ENCODE measurements at places on chromosomes 12 and 14.

GRCh38 chr12:18522806-18523205 lies 215.0 kb downstream of the PLCZ1 start:
- DNase-seq = no peak

DNA sequence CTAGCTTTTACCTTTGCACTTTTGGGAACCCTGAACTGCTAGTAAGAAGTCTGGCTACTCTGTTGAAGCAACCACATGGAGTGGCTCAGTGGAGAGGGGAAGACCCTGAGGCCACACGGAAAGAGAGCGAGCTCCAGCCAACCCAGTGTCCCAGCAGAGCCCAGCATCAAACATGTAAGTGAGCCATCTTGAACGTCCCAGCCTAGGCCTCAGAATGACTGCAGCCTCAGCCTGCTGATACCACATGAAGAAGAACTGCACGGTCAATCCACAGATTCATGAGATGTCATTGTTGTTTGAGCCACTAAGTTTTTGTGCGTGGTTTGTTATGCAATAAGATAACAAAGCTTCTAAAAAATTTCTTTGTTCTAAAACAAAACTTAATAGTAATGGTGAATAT lies 40.2 kb downstream of the TFCP2 start:
- DNase-seq = no peak

- no peak for DNase-seq
Measured at GRCh38 chr12:94185801-94186200, 37.4 kb downstream of the PLXNC1 start.

- DNase-seq = no peak
Measured at GRCh38 chr14:65833267-65833880, 420.8 kb downstream of the FUT8 start.

DNA sequence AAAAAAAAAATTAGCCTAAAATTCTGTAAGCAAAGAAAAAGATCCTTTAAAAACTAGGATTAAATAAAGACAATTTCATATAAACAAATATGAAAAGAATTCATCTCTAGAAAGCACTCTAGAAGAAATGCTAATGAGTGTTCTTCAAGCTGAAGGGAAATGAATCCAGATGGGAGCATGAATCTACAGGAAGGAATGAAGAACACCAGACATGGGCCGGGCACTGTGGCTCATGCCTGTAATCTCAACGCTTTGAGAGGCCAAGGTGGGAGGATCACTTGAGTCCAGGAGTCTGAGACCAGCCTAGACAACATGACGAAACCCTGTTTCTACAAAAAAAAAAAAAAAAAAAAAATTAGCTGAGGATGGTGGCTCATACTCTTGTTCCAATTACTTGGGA lies 297.2 kb downstream of the FBXL14 start:
- no peak for DNase-seq

GRCh38 chr14:72169521-72169920 lies 237.3 kb downstream of the RGS6 start:
- peak; percentile 11 for DNase-seq

DNA sequence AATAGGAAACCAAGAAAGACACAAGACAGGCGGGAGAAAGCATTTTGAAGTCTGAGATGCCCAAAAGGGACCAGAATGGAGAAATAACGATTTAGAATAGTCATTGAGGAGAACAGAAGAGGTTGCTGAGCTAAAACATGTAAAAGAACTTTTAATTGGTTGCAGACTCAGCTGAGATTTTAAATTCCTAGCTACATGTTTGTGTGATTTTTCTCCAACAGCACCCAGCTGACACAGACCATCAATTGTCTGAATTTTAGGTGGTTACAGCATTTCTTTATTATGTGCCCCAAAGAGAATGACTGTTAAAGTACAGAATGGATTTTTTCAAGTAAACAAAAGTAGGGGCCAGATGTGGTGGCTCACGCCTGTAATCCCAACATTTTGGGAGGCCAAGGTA lies 50.3 kb downstream of the BAZ1A start:
- DNase-seq = no peak

DNA sequence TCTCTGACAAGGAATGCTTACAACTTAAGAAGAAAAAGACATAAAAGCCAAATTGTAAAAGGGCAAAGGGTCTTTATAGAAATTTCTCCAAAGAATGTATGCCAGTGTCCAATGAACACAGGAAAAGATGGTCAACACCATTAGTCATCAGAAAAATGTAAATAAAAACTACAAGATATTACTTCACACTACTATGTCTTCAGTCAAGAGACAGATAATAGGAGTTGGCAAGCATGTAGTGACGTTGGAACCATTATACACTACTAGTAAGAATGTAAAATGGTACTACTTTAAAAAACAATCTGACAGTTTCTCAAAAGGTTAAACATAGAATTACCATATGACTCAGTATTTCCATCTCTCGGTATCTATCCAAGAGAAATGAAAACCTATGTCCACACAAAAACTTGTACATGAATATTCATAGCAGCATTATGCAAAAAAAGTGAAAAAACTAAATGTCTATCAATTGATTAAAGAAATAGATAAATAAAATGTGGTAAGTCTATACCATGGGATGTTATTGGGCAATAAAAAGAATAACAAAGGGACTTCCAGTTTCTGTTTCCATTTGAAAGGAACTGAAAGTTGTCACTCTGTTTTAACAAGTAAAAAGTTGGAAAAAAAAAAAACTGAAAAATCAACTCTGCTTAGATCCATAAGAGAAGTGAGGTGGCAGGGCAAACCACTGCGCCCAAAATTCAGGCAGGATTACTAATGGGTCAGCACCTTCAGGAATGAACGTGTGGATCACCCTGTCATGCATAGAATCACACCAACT lies 69.8 kb downstream of the ALG10B start:
- no peak for DNase-seq

GRCh38 chr14:20489093-20489994 lies 16.0 kb upstream of the RNASE10 start:
- DNase-seq = no peak

GRCh38 chr12:16166563-16167470 lies 110.7 kb downstream of the SLC15A5 start:
- DNase-seq = no peak

DNA sequence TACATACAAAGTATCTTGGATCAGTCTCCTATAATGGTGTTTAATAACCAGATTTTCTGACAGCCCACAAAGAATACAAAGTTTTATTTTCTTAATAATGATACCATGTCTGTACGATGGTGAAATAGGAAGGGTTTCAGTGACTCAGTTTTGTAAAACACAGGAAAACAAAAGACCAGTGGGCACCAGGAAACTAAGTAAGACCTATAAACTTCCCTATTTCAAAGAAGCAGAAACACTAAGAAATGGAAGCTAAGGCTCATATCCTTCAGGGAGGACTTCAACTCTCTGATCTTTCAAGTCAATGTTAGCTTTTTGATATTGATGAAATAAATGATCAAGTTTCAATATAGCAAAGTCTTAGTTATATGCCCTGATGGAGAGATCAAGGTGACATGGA lies 196.0 kb downstream of the DUSP6 start:
- no peak for DNase-seq

GRCh38 chr12:87518481-87518880 lies 510.7 kb downstream of the C12orf50 start:
- no peak for DNase-seq

GRCh38 chr14:105343194-105343593 lies 28.6 kb downstream of the PACS2 start:
- peak; percentile 31 for DNase-seq

DNA sequence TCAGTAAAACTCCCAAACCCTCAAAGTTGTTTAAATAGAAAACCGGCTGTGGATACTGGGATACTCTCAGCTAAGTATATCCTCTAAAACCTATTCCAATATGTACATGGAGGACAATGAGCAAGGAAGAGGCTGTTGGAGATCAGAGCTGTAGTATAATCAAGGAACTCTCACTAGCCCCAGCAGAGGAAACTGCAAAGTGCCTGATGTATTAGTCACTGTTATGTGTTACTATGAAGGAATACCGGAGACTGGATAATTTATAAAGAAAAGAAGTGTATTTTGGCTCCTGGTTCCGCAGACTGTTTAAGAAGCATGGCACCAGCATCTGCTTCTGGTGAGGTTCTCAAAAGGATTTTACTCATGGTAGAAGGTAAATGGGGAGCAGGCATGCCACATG lies 65.6 kb upstream of the RPL10L start:
- no peak for DNase-seq

GRCh38 chr12:98696036-98696646 lies 51.1 kb downstream of the APAF1 start:
- DNase-seq = no peak

DNA sequence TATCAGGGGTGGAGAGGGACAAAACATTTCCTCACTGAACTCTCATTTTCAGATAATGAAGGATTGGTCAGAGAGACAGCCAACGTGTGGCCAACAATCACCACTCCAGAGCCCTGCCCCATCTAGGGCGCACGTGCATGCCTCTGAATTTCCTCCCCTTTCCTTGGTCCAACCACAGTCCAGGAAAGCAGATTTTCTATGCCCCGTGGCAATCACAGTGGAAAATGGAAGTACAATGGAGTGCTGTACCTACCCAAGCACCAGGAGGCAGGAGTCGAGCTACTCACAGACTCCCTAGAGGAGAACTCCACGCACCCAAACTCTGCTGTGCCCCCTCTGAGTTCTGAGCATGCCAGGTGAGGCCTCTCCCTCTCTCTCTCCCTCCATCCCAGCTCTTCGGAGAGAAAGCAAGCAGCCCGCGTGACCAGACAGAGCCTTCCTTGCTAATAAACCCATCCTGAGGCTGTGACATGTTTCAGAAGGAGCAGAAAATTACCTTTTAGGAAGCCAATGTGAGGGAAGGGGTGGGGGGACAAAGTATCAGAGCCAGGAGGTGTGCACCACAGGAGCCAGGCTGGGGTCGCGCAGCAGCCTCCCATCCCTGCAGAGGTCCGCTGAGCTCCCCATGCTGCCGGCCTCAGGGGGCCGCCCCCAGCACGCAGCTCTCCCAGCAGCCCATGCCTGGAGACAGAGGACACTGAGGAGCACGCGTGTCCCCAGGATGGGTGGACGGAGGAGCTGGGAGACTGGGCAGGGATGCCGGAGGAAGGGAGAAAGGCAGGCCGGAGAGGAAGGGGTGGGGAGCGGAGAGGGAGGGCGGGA lies 73.4 kb downstream of the PITPNM2 start:
- DNase-seq = no peak

- DNase-seq = peak; percentile 57
Measured at GRCh38 chr14:76696791-76697190, 64.5 kb upstream of the VASH1 start.

GRCh38 chr12:32603858-32604257 lies 75.2 kb upstream of the DNM1L start:
- no peak for DNase-seq

- no peak for DNase-seq
Measured at GRCh38 chr12:9404469-9405260, 196.5 kb upstream of the PZP start.

- no peak for DNase-seq
Measured at GRCh38 chr12:65189028-65189718, 19.8 kb downstream of the LEMD3 start.

DNA sequence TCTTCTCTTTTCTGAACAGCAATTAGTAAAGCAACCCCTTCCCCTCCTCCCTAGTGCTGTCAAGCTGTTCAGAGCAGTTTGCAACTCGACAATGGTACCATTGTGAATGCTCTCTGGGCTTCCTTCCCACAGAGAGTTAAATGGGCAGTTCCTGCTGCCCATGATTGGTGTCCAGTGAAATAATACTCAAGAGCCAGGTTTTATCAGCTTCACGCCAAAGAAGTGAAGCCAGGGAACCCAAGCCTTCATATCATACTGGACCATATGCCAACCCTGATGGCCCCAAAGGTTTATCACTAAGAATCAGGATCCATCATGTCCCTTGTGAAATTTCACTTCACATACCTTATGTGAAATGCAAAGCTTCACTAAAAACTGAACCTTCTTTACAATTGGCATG lies 24.7 kb downstream of the INSM2 start:
- DNase-seq = no peak

Data from T47D (cell line).